SK-MEL-5 (cell line): ENCODE measurements at places on chromosomes 2 and 18.

- DNase-seq = no peak
Observed at GRCh38 chr2:47072728-47073191, 82.3 kb downstream of the STPG4 start.

DNA sequence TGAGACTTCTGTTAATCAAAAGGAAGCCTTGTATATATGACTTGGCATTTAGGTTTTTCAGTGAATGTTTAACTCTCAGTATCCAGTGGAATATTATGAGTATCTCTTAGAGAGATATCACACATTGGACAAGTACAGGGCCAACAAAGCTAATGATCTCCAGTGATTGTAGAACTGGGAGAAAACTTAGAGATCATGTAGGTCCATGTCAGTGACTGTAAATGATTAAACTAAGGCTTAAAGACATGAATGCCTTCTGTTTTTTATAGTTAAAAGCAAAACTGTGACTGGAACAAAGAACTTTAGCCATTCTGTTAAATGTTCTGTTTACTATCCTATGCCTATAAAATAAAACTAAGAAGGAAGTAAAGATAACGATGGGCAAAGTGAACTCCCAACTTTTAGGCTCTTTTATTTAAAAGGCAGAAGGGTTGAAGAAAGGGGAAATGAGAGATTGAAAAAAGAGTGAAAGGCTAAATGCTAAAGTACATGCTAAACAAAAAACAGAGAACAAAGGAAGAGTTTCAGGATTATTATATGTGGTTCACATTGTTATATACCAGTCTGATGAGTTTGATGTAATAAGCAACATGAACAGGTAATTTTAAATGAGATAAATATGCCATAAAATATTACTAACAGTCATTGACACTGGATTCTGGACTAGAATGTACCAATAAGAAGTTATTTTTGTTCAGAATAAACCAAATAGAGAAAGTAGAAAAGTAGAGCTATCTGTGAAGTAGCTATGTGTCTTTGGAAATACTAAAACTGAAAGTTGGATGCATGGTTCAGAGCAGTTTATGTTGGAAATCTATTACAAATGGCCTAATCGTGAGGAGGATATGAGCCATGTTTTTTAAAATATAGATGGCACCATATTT lies 37.1 kb upstream of the TNFRSF11A start:
- no peak for DNase-seq

GRCh38 chr2:121804997-121805765 lies 49.7 kb downstream of the TSN start:
- DNase-seq = no peak

DNA sequence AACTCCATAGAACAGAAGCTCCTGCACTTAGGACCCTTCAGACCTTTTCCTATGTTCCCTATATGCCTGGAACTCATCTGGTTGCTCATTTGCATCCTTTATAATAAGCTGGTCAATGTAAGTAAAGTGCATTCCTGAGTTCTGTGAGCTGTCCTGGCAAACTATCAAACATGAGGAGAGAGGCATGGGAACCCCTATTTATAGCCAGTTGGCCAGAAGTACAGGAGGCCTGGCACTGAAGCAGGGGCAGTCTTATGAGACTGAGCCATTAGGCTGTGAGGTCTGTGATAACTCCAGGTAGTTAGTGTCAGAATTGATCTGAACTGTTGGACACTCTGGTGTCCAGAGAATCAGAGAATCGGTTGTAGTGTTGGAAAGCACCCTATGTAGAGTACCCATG lies 88.4 kb downstream of the EHD3 start:
- DNase-seq = no peak

- DNase-seq = no peak
Observed at GRCh38 chr2:27921880-27922547, 31.5 kb downstream of the BABAM2 start.
